Stimulated activated CD8-positive, alpha-beta memory T cell treated with anti-CD3 and anti-CD28 coated beads, Interleukin-7, amount 100 ng/mL, for 24 hours (primary cell): ENCODE measurements at places on chromosomes 4 and X.

GRCh38 chr4:113468165-113469022, 293.1 kb downstream of the CAMK2D start:
- no peak for DNase-seq

GRCh38 chrX:49257074-49257790, 7.3 kb downstream of the FOXP3 start:
- no peak for DNase-seq

- no peak for DNase-seq
Measured at GRCh38 chr4:176191974-176192373, 3.4 kb downstream of the SPATA4 start.

DNA sequence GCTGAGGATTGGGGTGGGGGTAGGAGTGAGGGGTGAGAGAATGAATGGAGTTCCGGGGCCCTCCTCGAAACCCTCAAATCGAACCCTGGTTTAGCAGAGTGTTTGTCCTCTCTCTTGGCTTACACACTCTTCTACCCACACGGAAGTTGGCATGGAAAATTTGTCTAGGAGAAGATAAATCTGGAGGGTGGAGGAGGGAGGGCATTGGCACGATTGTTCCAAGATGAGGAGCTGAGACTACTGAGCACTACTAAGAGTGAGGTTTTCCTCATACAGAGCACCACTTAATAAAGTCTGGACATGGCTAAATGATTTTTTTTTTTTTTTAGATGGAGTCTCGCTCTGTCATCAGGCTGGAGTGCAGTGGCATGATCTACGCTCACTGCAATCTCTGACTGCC, 33.4 kb downstream of the AKAP4 start:
- no peak for DNase-seq

DNA sequence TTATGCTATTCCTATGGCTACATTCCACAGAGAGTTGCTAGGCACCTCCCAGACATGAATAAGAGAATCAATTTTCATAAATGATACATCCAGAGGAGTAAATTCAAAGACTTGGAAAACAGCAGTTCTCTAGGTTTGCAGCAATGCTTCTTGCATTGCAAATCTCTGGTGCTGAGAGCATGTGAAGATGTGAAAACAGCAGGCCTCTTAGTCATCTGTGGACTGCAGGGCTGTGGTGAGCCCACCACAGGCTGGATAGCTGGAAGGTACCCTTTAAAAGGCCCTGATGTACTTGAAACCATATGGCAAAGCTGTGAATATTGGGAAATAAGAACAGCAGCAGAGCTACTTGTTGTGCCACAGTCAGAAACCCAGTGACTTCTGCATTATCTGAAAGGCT, 2135.9 kb downstream of the ARAP2 start:
- no peak for DNase-seq

DNA sequence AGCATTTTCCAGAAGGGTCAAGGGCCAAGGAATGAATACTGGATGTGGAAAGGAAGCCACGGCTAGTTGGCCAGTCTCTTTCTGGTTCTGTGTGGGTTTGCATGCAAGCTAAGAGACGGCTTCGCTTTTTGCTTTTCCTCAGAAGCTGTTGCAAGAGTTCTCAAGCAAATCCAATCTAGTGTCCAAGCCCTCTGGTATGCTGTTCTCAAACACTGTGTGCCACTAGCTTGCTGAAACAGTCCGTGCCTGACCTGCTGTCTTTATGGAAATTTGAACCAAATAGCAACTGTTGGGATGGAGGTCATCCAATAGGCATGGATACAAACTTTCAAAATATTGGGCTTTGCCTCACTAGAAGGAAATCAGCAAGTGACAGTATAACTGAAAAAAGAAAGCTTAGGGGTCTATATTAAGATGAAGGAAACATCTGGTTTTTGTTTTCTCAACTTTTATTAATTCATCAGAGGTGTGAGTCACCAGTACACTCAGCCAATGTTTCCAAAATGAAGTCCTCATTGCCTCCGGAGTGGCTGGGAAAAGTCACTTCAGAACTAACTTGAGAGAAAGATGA, 70.5 kb downstream of the SLC9A6 start:
- DNase-seq = no peak

DNA sequence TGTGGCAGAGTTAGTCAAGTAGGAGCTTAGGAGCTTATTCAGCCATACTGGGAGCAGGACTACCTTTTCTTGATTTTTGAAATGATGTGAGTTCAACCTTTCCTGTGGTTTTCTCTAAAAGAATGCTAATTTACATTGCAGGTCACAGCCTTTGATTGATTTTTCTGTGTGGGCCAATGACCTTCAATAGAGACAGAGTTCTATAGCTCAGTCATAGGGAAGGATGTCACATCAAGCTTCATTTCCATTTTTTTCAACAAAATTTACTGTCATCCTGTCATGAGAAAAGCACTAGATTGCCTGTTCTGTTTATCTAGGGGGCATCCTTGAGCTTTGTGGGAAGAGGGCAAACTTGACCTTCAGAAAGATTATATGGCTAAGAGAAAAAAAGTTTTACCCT, 448.7 kb downstream of the MID1IP1 start:
- no peak for DNase-seq

DNA sequence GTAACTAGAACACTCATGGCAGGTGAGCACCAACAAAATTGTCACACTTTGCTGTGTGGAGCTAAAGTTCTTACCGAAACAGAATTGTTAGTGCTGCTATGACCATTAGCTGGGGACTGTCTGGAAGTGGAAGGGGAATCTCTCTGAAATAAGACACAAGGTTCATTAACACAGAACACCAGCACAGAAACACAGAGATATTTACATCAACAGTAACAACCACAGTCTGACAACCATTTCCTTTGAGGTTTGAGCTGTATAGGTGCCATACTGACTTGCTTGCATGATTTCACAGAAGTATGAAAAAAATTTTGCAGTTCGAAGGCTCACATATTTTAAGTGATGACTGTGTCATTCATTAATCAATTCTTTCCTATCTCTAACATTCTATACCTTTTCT, 109.8 kb downstream of the NYX start:
- no peak for DNase-seq
